SJSA1 (cell line): ENCODE measurements at places on chromosomes 4 and X. TPM values are rescaled to one million over a fixed set of nuclear protein-coding genes. Genes with fewer than 3 reads are reported as not detected.

DNA sequence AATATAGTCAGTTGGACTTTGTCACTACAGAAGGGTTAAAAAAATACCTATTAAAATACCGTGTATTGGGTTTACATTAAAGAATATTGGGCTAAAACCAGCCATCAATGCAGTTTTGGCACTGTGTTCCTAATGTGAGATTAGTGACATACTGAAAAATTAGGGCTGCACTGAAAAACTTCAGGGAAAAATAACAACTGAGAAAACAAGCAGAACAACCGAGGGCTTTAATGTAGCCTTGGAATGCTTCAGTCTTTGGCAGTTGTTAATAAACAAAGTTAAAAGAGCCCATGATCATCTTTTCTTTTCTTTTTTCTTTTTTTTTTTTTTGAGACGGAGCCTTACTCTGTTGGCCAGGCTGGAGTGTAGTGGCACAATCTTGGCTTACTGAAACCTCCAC is 12.4 kb downstream of the STAG2 start:
- no peak for DNase-seq

NKX3-2 gene
- total RNA-seq: 2.8 and 3.1 TPM in 2 replicates

DNA sequence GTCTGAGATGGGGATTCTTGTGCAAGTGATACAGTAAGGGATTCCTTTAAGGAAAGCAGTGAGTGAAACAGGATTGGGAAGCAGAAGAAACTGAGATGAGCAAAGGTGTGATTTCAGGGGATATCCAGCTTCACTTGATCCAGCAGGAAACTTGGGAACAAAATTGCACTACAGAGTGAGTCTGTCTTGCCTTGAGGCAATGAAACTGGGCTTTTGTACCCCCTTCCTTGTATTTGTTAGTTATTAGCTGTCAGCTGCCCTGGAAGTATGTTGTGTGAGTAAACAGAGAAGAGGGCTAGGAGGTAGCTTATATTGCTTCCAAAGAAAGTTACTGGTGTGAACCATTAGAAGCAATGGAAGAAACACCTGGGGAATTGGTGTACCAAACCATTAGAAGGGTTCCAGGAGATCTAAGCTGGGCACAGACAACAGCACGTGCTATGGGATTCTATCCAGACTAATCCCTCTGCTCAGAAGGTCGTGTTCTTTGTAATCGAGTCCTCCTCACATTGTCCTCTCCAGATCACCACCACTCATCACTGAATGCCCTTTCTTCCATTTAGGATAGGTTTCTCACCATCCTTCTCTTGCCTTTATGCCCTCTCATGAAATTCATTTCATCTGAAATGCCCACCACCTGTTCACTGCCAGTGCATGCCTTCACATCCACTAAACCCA is 76.0 kb downstream of the PDLIM5 start:
- no peak for DNase-seq

DNA sequence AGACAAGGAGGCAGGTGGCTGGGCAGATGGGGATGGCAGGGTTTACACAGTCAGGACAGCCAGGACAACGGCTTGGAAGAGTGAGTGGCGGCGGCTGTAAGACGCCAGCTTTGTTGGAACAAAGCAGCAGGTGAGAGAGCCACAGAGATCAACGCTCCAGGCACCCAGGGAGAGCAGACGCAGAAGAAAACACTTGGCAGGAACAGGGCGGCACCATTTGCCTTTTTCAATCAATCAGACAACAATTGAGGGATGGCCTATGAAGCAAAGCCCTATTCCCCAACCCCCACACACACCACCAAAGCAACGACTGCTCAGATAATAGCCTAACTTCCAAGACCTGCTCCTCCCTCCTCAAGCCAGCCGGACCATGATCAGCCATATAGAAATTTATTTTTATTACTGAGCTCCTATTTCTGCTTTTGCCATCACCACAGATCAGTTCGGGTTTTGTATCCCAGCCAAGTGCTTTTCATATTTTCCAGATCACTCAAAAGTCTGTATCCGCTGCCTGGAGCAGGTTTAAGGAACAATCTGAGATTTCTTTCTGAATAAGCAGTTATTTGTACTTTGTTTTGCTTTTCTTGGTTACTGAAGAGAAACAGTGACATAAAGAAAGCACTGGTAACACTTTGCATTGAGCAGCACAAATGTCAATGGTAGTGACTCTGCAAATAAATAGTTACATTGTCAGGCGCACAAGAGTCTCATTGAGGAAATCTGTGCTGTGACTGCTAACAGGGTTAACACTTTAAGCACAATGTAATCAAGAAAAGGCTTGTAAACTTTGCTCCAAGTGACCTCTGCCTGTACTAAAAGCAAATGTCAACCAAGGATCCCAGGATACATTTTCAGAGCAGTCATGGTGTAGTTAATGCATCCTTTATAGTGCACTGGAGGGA is 81.8 kb upstream of the RBPJ start:
- no peak for DNase-seq

DNA sequence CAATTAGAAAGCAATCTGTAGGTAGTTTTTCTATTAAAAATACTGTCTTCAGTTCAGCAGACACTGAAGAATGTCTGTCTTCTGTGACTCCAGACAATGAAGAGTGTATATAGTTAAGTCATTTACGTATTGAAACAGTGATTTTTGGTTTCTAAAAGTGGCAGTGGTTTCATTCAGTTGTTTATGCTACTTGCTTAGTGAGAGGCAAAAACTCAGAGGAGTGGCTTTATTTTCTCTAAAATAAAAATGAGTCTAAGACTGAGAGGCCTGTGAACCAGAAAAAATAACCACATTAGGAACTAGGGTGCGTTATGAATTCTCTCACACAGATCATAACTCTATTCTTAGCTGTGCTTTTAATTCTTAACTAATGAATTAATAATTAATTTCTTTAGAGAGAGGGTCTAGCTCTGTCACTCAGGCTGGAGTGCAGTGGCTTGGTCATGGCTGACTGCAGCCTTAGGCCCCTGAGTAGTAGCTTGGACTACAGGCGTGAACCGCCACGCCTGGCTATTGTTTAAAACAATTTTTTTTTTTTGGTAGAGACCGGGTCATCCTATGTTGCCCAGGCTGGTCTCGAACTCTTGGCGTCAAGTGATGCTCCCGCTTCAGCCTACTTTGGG is 31.4 kb downstream of the FREM3 start:
- DNase-seq: no peak

DNA sequence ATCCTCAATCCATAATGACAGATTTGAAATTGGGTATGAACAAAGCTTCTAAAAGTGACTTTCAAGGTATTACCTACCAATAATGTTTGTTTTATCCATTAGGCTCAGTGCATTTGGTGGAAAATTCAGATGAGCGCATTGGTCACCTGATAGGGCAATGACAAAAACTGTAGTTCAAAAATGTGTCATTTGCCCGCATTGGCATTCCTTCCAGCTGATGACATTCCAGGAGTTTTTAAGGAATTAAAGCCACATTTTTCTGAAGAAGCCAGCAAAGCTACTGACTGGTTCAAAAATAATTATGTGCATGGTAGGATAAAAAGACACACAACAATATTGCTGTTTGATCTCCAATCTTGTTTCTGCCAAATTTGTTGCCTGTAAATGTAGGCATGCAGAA is 473.4 kb upstream of the CPEB2 start:
- DNase-seq: no peak

KLHL13 gene
- total RNA-seq: 9.4 and 20.1 TPM in 2 replicates

DNA sequence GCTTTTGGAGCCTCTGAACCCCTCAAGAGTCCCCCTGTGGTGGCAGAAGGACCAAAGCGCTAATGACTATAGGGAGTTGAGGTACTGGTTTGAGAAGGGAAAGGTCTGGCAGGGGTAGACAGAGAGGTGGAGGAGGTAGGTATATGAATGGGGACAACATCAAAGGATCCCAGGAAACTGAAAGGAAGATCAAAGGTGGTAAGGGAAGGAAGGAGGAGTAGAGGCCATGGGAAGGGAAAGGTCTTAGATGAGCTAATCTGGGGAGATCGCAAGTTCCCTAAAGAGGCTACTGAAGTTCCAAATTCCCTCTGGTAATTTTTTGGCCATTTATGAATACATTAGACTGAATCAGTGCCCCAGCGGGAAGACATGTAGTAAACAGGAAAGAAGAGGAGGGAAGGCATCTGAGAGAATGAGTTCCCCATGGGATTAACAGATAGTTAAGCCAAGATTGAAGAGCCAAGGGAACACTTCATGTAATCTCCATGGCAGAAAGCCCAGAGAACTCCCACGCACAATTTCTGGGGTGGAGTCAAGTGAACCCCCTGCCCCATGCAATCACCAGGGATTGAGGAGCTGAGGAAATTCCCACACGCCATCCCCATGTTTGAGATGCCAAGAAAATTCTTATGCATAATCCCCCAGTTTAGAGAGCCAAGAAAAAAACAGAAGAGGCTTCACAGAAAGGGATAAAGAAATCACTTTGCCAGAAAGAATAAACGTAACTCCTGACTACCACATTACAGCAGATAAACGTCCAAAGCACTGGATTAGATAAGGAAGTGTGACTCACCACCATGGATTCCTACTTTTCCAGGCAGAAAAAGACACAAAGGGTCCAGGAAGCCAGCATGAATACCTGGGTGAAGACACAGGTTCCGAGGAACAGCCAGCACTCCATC is 25.8 kb downstream of the ZNF630 start:
- no peak for DNase-seq

DNA sequence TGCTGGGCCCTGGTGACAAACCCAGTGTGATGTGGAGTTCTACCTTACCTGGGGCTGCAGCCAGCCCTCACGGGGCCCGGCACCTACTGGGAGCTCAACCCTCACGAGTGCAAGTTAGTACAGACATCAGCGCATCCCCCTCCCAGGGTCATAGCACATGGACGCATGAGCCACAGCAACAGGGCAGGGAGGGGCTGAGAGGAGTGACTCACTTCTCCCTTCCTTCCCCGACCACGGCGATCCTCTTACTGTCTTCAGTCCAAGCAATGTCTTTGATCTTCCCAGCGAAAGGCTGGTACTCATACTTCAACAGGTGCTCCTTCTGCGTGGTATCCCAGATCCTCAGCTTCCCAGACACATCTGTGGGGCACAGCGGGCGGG is 17.8 kb downstream of the WDR1 start:
- no peak for DNase-seq

DNA sequence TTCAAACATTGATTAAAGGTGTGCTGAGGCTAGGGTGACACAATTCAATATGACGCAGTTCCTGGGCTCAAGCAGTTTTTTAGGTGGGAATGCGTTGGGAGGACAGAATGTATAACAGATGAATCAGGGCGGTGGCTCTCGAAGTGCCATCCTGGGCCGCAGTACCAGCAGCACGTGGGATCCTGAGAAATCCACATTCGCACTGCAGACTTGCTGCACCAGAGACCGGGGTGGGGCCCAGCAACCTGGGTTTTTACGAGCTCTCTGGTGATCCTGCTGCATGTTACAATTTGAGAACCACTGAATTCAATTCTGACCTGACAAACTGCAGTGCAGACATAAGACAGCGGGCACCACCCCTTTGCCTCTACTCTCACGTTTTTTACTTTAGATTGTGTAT is 30.4 kb downstream of the FAM149A start:
- DNase-seq: no peak

ZNF732 gene
- not detected in 2 replicates for total RNA-seq
